HFFc6 (cell line): ENCODE measurements at places on chromosomes 4 and X. TPM values are rescaled to one million over a fixed set of nuclear protein-coding genes. Genes with fewer than 3 reads are reported as not detected.

GRCh38 chr4:34649716-34650115 lies 1594.6 kb downstream of the ARAP2 start:
- no peaks in the 10 kb centered on the region for H3K36me3 ChIP-seq
- H3K4me3 ChIP-seq = no peak overlapping the region
- no peaks in the 10 kb centered on the region for H3K4me1 ChIP-seq

DNA sequence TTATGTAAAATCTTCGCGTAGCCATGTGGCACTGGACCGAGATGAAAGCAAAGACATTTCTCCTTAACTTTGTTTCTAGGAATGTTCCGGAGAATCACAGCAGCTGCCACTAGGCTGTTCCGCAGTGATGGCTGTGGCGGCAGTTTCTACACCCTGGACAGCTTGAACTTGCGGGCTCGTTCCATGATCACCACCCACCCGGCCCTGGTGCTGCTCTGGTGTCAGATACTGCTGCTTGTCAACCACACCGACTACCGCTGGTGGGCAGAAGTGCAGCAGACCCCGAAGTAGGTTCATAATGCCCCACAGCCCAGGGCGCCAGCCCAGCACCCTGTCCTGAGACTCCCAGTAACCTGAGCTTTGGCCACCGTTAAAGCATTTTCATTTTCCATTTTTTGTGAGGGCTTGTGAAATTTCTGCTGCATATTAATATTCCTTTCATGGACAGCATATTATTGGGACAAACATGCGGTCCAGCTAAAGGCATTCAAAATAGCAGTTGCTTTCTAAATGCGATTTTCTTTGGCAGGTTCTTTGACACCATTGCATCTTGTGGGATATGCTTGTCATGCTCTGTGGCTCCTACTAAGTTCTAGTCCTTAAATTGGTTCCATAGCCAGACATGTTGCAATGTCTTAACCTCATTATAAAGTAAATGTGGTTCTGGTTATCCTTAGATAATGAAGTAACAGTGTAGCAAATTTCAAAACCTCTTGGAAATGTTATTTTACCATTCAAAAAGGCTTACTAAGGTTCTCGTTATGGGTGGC lies 49.1 kb upstream of the MSANTD1 start:
- no peak overlapping the region for H3K4me3 ChIP-seq
- H3K36me3 ChIP-seq = peaks cover 6% of the 10 kb centered on the region
- DNase-seq = no peak
- peaks cover 5% of the 10 kb centered on the region; the same call in 1 of the 2 replicates for H3K27me3 ChIP-seq

DDIT4L gene
- 0.10 to 3.1 TPM (median 1.5 TPM) in 3 replicates for total RNA-seq

- no peak overlapping the region for H3K4me3 ChIP-seq
- no peaks in the 10 kb centered on the region for H3K36me3 ChIP-seq
- peaks cover 2% of the 10 kb centered on the region; the same call in 1 of the 2 replicates for H3K27me3 ChIP-seq
- H3K27ac ChIP-seq = no peak overlapping the region
These were observed 208.8 kb downstream of the COX18 start for GRCh38 chr4:72860766-72861165.

GRCh38 chr4:14994242-14994641 lies 8.0 kb upstream of the CPEB2 start:
- no peak overlapping the region for H3K4me3 ChIP-seq
- no peak overlapping the region for H3K27ac ChIP-seq
- DNase-seq = no peak
- no peaks in the 10 kb centered on the region for H3K36me3 ChIP-seq
- 0 out of 2 replicates have a peak, but pooled peaks cover 11% of the 10 kb centered on the region for H3K4me1 ChIP-seq

GRCh38 chr4:25901030-25901430 lies 13.0 kb upstream of the SMIM20 start:
- peaks cover 21% of the 10 kb centered on the region for H3K27me3 ChIP-seq
- no peaks in the 10 kb centered on the region for H3K36me3 ChIP-seq
- no peak overlapping the region for H3K4me3 ChIP-seq

- no peak overlapping the region for H3K4me3 ChIP-seq
- H3K27me3 ChIP-seq = no peaks in the 10 kb centered on the region
- H3K36me3 ChIP-seq = no peaks in the 10 kb centered on the region
- H3K27ac ChIP-seq = no peak overlapping the region
These were observed 256.8 kb downstream of the FSTL5 start for GRCh38 chr4:161906836-161907589.

- H3K4me1 ChIP-seq = peaks cover 93% of the 10 kb centered on the region
- peaks cover 6% of the 10 kb centered on the region for H3K27me3 ChIP-seq
- H3K36me3 ChIP-seq = peaks cover 77% of the 10 kb centered on the region
- H3K27ac ChIP-seq = peak overlapping the region; percentile 79
- peak; percentile 88 for DNase-seq
These were observed 39.6 kb downstream of the CCNI start for GRCh38 chr4:77036206-77036605.

DNA sequence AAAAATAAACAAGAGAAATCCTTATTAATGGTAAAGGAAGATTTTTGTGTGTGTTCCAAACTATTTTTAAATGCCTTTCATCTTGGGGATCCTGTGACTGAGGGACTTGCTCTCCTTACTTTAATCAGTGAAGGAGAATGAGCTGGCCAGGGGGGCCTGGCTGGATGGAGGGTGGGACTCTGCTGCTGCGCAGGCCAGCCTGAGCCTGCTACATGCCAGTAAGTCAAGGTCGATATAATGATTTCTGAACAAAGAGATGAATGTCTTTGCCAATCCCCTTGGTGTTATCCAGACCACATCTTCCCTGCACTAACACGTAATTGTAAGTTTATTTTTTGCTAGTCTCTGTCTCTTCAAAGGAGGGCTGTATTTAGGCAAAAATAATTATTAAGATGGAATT lies 1679.2 kb upstream of the TENM3 start:
- no peaks in the 10 kb centered on the region; the same call in 1 of the 2 replicates for H3K36me3 ChIP-seq
- no peak overlapping the region for H3K27ac ChIP-seq
- H3K4me3 ChIP-seq = no peak overlapping the region
- H3K27me3 ChIP-seq = no peaks in the 10 kb centered on the region; the same call in 1 of the 2 replicates
- H3K4me1 ChIP-seq = no peaks in the 10 kb centered on the region
- no peak for DNase-seq

GRCh38 chr4:182409271-182409670 lies 166.1 kb downstream of the TENM3 start:
- H3K36me3 ChIP-seq = peaks cover 22% of the 10 kb centered on the region
- peaks cover under 1% of the 10 kb centered on the region; the same call in 1 of the 2 replicates for H3K4me1 ChIP-seq
- H3K4me3 ChIP-seq = no peak overlapping the region
- DNase-seq = no peak
- no peak overlapping the region for H3K27ac ChIP-seq

SH2D1A gene
- not detected in 2 replicates for total RNA-seq

DNA sequence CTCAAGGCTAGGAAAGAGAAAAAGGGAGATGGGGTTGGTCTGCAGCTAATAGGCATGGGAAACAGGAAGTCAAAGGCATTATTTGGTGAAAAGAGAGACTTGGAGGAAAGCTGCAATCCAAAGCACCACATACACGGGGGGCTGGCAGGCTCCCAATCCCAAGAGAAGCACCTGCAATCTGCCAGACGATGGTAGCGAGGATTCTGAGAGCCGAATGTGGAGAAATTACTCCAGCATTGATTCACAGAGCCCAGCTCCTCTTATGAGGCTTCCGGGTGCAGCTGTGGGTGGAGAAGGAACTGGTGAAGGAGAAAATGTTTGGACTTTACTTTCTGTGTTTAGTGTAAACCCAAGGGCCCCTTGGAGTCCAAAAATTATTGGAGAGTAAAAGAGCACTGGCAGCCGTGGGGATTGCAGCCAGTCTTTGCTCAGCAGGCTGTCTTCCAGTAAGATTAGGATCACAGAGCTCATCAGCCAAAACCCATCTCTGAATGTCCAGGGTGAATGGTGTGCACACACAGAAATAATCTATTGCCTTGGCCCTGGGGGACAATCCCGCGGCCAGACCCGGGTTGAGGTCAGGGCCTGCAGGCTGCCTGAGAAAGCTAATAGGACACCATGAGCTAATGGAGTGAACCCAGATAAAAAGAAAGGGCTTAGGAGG lies 197.6 kb downstream of the KIT start:
- H3K27me3 ChIP-seq = peaks cover 4% of the 10 kb centered on the region
- H3K4me3 ChIP-seq = no peak overlapping the region
- no peaks in the 10 kb centered on the region for H3K4me1 ChIP-seq
- no peaks in the 10 kb centered on the region for H3K36me3 ChIP-seq
- DNase-seq = no peak

DNA sequence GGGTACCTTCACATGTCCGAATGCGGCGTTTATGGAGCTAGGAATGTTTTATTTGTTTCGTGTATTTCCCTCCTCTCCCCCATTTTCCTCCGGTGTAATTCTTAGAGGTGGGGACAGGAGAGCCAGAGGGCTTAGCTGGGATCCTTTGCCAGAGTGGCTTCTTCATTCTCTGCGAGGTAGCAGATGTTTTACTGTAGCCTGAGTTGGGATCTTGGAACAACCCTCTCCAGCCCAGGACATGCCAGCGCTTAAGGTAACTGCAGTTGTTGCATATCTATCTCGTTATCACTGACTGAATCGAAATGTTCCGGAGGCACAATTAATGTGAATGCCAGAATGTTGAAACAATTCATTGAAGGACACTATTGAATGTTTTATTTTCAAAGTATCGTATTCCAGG lies 59.0 kb upstream of the DYNLT3 start:
- H3K36me3 ChIP-seq = no peaks in the 10 kb centered on the region
- peaks cover 6% of the 10 kb centered on the region for H3K4me1 ChIP-seq
- H3K27ac ChIP-seq = no peak overlapping the region
- H3K4me3 ChIP-seq = peak overlapping the region; percentile 68
- H3K27me3 ChIP-seq = peaks cover 1% of the 10 kb centered on the region; the same call in 1 of the 2 replicates

- DNase-seq = no peak
- H3K4me3 ChIP-seq = no peak overlapping the region
- peaks cover 11% of the 10 kb centered on the region for H3K36me3 ChIP-seq
- H3K27me3 ChIP-seq = no peaks in the 10 kb centered on the region
- H3K27ac ChIP-seq = no peak overlapping the region
- H3K4me1 ChIP-seq = peaks cover 26% of the 10 kb centered on the region
These were observed 187.0 kb upstream of the LDB2 start for GRCh38 chr4:17085416-17085815.

DNA sequence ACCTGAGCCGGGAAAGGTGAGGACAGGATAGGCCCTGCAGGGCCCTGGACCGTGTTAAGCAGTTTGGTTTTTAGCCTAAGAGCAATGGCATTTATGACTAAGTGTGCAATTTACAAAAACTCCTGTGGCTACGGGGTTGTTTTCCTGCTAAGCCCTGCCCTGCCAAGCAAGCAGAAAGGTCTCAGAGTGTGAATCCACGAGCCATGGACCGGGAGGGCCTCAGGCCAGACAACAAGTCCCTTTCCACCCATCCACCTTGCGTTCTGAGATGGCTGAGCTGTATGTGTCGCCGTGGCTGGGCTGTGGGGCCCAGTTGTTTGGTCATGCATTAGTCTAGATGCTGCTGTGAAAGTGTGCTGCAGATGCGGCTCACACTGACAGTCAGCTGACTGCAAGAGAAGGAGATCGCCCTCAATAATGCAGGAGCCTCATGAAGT lies 33.9 kb upstream of the AFAP1 start:
- H3K4me1 ChIP-seq = peaks cover 37% of the 10 kb centered on the region
- peaks cover 5% of the 10 kb centered on the region; the same call in 1 of the 2 replicates for H3K27me3 ChIP-seq
- H3K27ac ChIP-seq = peak overlapping the region; percentile 64
- peak; percentile 79 for DNase-seq

DNA sequence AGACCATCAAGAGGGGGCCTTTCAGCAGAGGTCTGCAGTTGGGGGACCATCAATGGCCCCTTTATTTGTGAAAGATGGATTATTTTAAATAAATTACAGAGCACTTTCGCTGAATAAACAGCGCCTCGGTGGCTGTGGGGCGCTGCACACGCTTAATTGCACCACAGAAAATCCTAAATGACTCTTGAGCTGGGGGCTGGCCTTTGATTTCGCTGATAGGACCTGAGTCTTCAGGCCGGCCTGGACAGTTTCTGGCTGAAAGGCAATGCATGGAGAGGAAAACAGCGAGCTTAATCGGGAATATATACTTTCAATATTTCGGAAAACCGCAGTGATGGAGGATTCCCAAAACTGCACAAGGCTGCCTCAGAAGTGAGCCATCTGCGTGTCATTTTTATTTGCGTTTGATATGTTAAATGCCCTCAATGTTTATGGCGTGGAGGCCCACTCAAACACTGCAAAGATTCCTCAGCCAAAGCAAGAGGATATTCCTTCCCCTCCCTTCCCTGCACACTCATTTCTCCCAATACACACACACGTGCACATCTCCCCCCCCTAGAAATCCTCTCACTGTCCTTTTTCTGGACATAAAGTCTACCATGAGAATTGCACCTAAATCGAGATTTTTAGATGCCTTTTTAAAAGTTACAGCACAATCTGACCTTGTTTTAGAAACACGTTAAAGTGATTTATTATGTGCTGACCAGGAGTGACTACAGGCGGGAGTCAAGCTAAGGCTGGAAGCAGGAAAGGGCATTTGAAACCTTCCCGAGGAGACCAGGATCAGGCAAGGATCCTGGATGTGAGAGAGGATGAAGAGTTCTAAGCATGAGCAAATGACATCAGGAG lies 340.7 kb downstream of the RAB28 start:
- H3K4me3 ChIP-seq = no peak overlapping the region
- H3K4me1 ChIP-seq = no peaks in the 10 kb centered on the region
- H3K27ac ChIP-seq = no peak overlapping the region
- no peaks in the 10 kb centered on the region for H3K27me3 ChIP-seq
- no peak for DNase-seq

DGAT2L6 gene
- not detected in 3 replicates for total RNA-seq

DNA sequence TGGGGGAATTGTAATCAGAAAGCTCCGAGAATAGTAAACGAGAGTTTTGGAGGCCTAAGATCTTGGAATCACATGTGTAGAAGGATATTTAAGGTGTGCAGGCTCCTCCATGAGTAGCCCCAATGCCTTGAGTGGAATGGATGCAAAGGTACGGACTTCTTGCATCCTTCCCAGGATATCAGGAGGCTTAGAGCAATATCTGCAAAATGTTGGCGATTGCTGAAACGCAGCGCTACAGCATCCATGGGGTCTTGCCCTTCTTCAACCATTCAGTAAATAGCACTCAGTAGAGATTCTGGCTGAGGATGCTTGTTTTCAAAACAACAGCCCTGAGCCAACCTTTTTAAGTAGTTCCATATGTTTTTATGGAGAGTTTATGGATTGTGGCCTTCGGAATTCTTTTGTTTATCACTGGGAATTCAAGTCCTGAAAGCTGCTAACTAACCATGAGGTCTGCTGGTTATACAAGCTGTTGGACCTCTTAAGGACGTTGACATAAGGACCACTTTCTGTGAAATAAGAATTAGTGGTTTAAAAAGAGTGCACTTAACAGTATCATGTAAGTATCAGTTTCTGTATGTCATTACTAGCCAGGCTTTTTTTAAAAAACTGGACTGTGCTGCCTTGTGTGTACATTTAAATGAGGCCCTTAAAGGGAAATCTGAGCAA lies 228.8 kb upstream of the PGRMC2 start:
- H3K27me3 ChIP-seq = no peaks in the 10 kb centered on the region; the same call in 1 of the 2 replicates
- H3K4me3 ChIP-seq = no peak overlapping the region
- H3K4me1 ChIP-seq = peaks cover 82% of the 10 kb centered on the region
- H3K36me3 ChIP-seq = peaks cover 10% of the 10 kb centered on the region; the same call in 1 of the 2 replicates

COL4A6 gene
- total RNA-seq = 0.14 to 0.18 TPM (median 0.16 TPM) in 3 replicates

TGIF2LX gene
- not detected in 3 replicates for total RNA-seq

GLOD5 gene
- not detected in 3 replicates for total RNA-seq

- no peaks in the 10 kb centered on the region for H3K27me3 ChIP-seq
- H3K36me3 ChIP-seq = no peaks in the 10 kb centered on the region
- peaks cover 48% of the 10 kb centered on the region for H3K4me1 ChIP-seq
- peak overlapping the region; percentile 54; the same call in 1 of the 2 replicates for H3K27ac ChIP-seq
These were observed 95.1 kb downstream of the RASL11B start for GRCh38 chr4:52957220-52957686.

C4orf50 gene
- total RNA-seq = not detected in 3 replicates
